SK-N-MC (cell line): ENCODE measurements at places on chromosomes 6 and 20.

DNA sequence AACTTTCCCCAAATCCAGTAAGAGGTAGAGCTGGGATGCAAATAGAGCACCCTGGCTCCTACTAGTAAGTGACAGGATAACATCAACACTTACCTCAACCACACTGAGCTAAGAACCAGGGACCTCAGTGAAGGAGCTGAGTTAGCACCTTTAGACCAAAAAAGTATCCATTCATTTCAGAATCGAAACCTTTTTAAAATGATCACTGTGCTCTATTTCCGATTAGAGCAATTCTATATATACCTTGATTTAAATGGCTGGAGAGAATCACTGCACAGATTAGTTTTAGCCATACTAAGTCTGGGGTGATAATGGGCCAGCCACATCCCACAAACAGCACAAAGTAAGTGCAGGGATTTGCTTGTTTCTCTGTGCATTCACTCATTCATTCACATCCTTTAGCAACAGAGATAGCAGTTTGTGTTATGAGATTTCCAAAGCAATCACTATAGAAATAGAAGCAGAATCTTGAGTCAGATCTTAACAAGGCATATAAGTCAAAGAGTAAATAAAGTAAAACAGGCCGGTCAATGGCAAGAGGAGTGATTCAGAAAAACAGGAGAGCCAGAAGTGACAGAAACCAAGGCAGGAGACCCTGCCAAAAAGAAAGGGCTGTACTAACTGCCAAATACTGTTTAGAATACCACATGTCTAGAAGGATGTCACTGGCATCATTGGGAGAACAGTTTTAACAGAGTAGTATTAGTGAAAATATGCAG is 136.3 kb downstream of the KIF13A start:
- no peak for DNase-seq

- no peak for DNase-seq
Observed at GRCh38 chr6:168374541-168375071, 55.0 kb upstream of the DACT2 start.

- no peak for DNase-seq
Observed at GRCh38 chr20:49248301-49248700, 29.1 kb downstream of the DDX27 start.

- DNase-seq = no peak
Observed at GRCh38 chr6:119076576-119077390, 1.7 kb downstream of the FAM184A start.

DNA sequence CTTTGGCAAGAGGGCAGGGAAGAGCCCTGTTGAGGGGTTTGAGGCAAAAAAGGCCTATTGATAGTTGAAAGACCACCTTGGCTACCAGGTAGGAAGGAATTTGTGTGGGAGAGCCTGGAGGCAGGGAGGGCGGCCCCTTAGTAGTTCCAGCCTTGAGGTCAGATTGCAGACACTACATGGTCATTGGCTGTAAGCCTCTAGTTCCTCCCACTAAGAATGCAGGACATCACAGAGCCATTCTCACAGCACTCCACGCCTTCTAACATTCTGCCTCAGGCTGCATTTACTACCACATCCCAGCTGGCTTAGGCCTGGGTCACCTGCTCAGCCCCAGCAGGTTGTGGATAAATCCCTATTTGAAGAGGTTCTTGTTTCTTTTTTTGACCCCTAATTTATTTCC is 91.0 kb upstream of the SNX9 start:
- DNase-seq = no peak

DNA sequence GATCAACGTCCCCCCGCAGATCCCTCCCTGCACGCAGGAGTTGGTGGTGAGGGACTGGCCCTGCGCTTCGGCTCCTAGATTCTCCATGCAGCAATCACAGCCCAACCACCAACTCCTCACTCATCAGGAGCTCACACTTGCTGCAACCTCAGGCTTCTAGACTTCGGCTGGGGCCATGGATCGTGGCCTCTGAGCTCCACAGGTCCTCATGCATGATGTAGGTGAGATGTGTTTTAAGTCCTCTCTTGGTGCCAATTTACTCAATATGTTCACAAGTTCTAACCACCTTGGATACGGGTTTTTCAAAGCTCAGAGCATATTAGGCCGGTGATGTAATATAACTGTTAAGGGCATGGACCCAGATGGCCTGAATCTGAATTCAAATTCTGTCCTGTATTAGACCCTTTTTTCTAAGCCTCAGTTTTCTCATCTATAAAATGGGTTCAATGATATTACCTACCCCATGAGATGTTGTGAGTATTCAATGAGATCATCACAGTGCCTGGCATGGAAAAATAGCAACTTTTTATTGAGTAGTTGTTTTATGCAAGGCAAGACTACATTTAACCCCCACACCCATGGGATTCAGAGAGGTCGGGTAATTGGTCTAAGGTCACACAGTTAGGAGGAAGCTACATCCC is 31.0 kb downstream of the SUN5 start:
- DNase-seq = no peak

- no peak for DNase-seq
Observed at GRCh38 chr6:16876201-16876600, 114.9 kb upstream of the ATXN1 start.

- DNase-seq = no peak
Observed at GRCh38 chr20:54452277-54452676, 23.1 kb upstream of the DOK5 start.

DNA sequence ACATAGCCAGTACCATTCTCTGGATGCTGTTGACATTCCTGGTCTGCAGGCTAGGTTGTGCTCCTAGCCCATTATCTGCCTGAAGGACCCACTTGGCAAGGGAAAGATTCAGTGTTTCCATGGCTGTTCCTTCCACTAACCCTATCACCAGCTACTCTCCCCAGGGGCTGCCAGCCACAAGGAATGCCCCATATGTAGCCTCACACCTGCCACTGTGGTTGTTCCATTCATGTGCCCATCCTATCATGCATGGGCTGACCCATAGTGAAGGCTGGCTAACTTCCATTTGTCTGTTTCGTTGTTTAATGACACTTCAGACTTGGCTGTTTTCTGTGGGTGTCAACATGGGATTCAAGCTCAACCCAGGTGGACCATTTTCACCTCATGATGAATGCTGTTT is 25.6 kb upstream of the HLA-A start:
- no peak for DNase-seq

- no peak for DNase-seq
Observed at GRCh38 chr6:18088419-18089296, 33.8 kb downstream of the NHLRC1 start.

DNA sequence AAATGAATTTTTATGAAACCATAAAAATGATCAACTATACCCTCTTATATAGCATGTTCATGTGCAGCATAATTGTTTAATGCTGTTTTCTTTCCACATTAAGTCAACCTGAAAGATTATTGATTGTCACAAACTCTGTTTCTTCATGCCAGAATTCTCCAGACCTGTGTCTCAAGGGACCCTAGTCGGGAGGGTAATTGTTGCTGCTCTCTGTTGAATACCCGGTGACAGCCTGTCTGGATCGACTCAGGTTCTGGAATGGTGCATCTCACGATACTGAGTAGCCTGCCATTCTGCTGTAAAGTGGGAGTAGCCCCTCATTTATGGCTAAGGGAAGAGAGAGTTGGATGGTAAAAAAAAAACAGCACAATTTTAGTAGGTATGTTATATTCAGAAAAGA is 449.9 kb upstream of the SOX4 start:
- no peak for DNase-seq

DNA sequence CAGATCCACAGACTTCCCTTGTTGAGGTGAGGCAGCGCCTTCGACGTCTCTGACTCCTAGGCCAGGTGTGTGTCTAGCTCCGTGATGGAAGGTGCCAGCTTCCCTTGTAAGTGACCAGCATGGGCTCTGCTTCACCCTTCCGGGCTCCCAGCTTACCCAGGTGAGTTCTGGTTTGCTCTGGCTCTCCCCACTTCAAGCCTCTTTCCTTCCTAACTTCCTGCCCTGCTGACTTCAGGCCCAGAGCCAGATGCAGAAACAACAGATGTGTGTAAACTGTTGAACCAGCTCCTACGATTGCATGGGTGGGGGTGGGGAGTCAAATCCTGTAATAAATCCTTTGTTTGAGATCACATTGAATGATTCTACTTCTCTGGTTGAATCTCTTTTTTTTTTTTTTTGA is 51.6 kb upstream of the BMP6 start:
- DNase-seq = no peak

DNA sequence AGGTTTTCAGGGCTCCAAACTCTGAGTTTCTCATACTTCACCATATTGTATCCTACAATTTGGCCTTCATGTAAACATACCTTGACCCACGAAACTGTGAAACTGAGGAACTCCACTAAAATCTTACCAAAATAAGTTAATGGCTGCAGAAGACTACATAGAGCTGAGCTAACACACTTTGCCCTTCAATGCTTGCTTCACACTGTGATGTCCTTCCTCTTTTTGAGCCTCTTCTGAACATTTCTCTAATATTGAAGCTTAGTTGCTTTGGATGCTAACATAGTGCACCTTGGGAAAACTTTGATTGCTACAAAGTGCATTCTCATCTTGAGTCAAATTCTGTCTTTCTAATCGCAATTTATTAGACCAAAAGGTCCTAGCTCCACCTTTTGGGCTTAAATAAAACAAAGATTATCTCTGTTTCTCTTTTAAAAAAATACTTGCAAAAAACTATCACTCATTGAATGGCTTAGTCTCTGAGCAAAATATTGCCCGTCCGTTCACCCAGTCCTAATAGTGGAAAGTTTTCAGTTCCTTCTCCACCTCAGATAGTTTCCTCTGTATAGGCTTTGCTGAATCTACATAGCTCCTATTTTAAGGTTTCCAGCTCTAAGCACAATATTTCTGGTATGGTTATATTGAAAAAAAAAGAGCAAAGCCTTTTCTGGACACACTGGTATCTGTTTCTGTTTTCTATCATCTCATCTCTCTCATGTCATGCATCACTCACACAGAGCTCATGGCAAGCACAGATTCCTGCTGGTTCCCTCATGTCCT is 494.6 kb downstream of the RFPL4B start:
- DNase-seq = no peak

- DNase-seq = no peak
Observed at GRCh38 chr6:133894795-133895358, 6.0 kb downstream of the TCF21 start.

GRCh38 chr6:169780571-169781091 is 29.2 kb downstream of the ERMARD start:
- DNase-seq = no peak
